Keratinocyte (primary cell): ENCODE measurements at places on chromosomes 16 and 17. TPM values are rescaled to one million over a fixed set of nuclear protein-coding genes. Genes with fewer than 3 reads are reported as not detected.
A peak's percentile ranks its signal among the peaks of the same experiment; 100 is the strongest.

Gene ZFP90
- 11.3 to 16.9 TPM (median 15.3 TPM) in 3 replicates for polyA plus RNA-seq

Gene TM4SF5
- polyA plus RNA-seq: not detected in 3 replicates

DNA sequence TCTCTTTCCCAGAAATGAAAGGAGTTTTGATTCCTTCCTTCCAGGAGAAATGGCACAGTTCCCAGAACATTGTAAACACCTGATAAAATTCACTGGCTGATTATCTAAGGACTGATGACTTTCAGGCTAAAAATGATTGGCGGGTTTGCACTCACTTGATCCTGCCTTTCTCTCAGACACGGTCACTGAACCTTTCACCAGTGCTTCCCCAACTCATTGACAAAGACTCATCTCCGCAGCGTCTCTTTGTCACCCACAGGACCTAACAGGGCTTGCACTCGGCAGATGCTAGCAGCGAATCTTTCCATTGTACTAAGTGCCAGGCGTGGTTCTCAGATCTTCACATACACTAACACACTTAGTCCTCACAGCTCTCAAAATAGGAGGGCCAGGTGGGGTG is 7.3 kb upstream of the DHRS7C start:
- no peaks in the 10 kb centered on the region for H3K27me3 ChIP-seq
- H3K36me3 ChIP-seq: no peaks in the 10 kb centered on the region
- H3K4me3 ChIP-seq: no peak overlapping the region

DNA sequence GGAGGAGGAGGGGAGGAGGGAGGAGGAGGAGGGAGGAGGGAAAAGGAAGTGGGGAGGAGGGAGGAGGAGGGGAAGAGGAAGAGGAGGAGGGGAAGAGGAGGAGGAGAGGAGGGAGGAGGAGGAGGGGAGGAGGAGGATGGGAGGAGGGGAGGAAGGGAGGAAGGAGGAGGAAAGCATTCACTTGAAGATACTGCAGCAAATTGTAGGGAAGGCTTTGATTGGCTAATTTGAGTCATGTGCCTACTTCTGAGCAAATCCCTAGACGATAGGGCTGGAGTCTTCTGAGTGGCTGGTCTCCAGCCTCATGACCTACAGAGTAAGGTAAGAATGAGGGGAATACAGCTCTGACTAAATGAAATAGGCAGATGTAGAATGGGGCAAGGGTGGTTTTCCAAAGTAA is 783.2 kb upstream of the RBFOX1 start:
- no peaks in the 10 kb centered on the region for H3K27me3 ChIP-seq
- H3K36me3 ChIP-seq: no peaks in the 10 kb centered on the region
- no peaks in the 10 kb centered on the region for H3K4me1 ChIP-seq

GRCh38 chr17:79024901-79025737 is 1.1 kb downstream of the C1QTNF1 start:
- H3K27ac ChIP-seq: peak overlapping the region; percentile 22
- peaks cover 3% of the 10 kb centered on the region for H3K27me3 ChIP-seq

DNA sequence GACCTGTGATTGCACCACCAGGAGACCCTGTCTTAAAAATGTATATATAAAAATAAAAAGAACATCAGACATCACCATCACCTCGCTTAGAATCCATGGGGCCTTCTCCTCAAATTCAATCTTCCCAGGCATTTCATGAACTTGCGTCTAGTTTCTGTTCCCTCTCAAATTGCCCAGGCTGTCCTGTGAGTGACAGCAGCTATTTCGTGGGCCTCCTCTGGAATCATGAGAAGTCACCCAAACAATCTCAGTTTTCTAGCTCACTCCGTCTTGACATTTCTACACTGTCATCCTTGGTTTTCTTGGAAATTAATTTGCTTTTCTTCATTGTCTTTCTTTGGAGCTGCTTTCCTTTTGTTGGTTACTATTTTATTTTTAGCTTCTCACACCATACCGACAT is 7.3 kb downstream of the SLC52A1 start:
- H3K4me1 ChIP-seq: peaks cover 7% of the 10 kb centered on the region
- no peak overlapping the region for H3K27ac ChIP-seq
- no peaks in the 10 kb centered on the region for H3K27me3 ChIP-seq
- no peak overlapping the region for H3K4me3 ChIP-seq
- no peaks in the 10 kb centered on the region for H3K36me3 ChIP-seq
- no peak for DNase-seq

DNA sequence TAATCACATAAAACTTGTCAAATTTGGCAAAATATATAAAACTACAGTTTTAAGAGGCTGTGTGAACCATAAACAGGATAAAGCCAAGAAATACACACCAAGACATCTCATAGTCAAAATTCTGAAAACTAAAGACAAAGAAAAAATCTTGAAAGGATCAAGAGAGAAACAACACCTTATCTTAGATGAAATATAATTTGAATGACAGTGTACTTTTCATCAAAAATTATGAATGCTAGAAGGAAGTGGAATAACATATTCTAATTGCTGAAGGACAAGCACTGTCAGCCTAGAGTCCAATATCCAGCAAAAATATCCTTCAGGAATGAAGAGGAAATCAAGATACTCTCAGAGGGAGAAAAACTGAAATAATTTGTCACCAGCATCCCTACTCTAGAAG is 37.2 kb downstream of the PIK3R5 start:
- H3K36me3 ChIP-seq: no peaks in the 10 kb centered on the region
- H3K4me1 ChIP-seq: no peaks in the 10 kb centered on the region
- H3K27ac ChIP-seq: no peak overlapping the region
- no peak overlapping the region for H3K4me3 ChIP-seq
- H3K27me3 ChIP-seq: no peaks in the 10 kb centered on the region
- DNase-seq: no peak

DNA sequence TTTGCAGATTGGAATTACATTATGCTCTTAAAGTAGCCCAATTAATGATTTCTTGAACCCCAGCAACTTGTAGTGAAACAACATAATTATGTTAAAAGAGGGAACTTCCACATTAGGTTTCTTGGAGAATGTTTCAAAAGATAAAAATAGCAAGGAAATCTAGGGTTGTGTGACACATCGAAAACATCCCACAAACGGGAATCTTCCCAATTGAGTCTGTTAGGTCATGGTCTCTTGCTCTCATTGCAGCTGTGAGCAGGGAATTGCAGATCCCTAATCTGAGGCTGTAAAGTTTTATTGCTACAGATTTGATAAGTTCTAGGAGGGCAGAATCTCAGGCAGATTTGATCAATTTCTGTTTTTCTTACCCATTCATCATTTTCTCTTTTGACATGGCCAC is 6.7 kb upstream of the LPO start:
- no peaks in the 10 kb centered on the region for H3K36me3 ChIP-seq
- H3K27me3 ChIP-seq: no peaks in the 10 kb centered on the region
- no peak for DNase-seq
- no peak overlapping the region for H3K27ac ChIP-seq
- no peaks in the 10 kb centered on the region for H3K4me1 ChIP-seq
- H3K4me3 ChIP-seq: no peak overlapping the region

DNA sequence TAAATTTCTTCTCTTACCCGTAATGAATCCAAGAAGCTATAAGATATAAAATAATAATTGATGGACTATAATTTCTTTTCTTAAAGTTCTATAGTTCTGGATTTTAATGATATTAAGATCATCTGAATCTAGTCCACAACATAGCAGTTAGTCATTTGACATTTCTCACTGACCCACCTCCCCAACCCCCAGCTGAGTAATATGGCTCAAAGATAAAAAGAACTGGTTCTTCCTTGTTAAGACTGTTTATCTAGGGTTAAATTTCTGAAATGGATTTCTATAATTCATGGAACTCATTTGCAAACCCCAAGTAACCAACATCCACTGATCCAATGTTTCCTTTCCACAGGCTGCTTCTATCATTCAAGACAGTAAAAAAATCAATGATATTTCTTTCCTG is 133.9 kb upstream of the SOX9 start:
- no peak for DNase-seq
- no peak overlapping the region for H3K4me3 ChIP-seq
- H3K27ac ChIP-seq: no peak overlapping the region
- H3K4me1 ChIP-seq: peaks cover 41% of the 10 kb centered on the region
- H3K36me3 ChIP-seq: no peaks in the 10 kb centered on the region

DNA sequence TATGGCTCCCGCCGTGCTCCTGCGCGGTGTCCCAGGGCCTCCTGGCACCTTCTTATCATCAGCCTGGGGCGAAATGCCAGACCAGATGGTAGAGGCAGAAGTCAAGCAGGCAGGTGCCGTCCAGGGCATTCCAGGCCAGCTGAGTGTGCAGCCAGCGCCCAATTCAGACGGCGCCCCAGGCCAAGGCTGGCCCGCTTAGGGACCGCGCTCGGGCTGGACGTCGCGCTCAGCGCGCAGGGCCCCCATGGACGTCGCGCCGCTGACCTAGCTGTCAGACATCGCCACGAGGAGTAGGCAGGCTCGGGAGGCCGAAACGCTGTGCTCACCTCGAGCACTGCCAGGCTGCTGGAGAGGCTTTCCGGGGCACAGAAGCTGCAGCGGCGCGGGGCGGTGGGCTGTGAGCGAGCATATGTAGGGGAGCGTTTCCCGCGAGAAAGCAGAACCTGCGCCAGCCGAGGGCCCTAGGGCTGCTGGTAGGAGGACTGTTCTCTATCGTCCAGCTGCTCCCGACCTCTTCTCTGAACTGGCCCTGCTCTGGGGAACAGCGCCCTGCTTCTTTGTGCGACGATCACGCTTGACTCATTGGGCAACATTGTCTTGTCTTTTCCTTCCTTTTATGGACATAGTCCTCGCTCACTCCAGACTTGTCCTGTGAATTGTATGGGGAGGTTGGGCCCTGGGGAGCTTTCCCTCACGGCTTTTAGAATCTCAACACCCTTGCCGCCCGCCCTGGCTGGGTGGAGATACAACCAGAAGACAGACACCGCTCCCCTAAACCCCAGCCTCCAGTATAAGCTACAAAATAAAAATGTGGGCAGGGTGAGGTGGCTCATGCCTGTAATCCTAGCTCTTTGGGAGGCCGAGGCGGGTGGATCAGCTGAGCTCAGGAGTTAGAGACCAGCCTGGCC is 8.4 kb upstream of the CA4 start:
- no peaks in the 10 kb centered on the region for H3K36me3 ChIP-seq
- no peak overlapping the region for H3K27ac ChIP-seq
- no peak for DNase-seq
- H3K4me1 ChIP-seq: peaks cover 16% of the 10 kb centered on the region
- peaks cover 62% of the 10 kb centered on the region for H3K27me3 ChIP-seq
- H3K4me3 ChIP-seq: no peak overlapping the region

GRCh38 chr16:76183647-76184046 is 93.6 kb upstream of the CNTNAP4 start:
- H3K27me3 ChIP-seq: no peaks in the 10 kb centered on the region
- no peaks in the 10 kb centered on the region for H3K4me1 ChIP-seq
- DNase-seq: no peak
- no peak overlapping the region for H3K27ac ChIP-seq
- H3K36me3 ChIP-seq: no peaks in the 10 kb centered on the region
- no peak overlapping the region for H3K4me3 ChIP-seq

DNA sequence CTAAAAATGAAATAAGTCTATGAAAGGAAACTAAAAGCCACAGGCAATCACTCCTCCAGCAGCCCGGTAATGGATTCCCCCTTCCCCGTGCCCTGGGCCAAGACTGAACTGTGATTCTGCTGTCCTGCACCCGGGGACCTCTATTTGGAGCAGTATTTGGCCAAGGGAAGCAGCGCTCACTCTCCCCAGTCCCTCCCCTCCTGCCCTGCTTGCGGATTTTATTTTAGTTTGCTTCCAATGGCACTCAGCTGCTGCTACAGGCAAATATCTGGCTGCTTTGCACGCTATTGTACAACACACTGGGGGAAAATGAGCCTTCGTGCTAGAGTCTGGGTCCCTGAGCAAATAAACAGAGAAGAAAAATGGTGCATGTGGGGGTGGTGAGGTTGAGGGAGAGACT is 975.7 kb upstream of the RBFOX1 start:
- no peaks in the 10 kb centered on the region for H3K36me3 ChIP-seq
- H3K27ac ChIP-seq: no peak overlapping the region
- no peak for DNase-seq
- no peak overlapping the region for H3K4me3 ChIP-seq
- H3K4me1 ChIP-seq: no peaks in the 10 kb centered on the region

GRCh38 chr17:4477255-4477791 is 21.4 kb upstream of the SPNS2 start:
- no peak for DNase-seq
- H3K27me3 ChIP-seq: no peaks in the 10 kb centered on the region
- peaks cover 13% of the 10 kb centered on the region for H3K4me1 ChIP-seq
- no peak overlapping the region for H3K27ac ChIP-seq
- no peak overlapping the region for H3K4me3 ChIP-seq
- no peaks in the 10 kb centered on the region for H3K36me3 ChIP-seq

DNA sequence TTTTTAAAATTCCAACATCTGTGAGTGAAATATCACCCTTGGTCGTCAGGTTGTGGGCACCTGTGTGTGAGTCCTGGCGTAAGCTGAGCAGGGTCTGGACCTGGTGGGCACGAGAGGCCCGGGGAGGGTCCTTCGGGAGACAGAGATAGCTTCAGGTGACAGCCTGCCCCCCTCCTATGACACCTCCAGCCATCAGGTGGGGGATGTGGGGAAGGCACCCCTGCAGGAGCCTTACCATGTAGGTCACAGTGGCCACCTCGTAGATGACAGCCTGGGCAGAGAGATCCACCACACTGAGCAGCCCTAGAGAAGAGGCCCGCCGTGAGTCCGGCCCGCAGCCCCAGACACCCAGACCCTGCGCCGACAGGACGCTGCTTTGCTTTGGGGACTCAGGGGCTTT is 11.2 kb downstream of the SLC47A2 start:
- H3K27ac ChIP-seq: no peak overlapping the region
- no peak for DNase-seq
- H3K4me1 ChIP-seq: peaks cover 14% of the 10 kb centered on the region

- DNase-seq: no peak
- no peak overlapping the region for H3K4me3 ChIP-seq
- H3K27me3 ChIP-seq: no peaks in the 10 kb centered on the region
- peaks cover 6% of the 10 kb centered on the region for H3K4me1 ChIP-seq
- H3K27ac ChIP-seq: no peak overlapping the region
- H3K36me3 ChIP-seq: no peaks in the 10 kb centered on the region
Measured at GRCh38 chr17:80119271-80119791, 17.9 kb downstream of the GAA start.

DNA sequence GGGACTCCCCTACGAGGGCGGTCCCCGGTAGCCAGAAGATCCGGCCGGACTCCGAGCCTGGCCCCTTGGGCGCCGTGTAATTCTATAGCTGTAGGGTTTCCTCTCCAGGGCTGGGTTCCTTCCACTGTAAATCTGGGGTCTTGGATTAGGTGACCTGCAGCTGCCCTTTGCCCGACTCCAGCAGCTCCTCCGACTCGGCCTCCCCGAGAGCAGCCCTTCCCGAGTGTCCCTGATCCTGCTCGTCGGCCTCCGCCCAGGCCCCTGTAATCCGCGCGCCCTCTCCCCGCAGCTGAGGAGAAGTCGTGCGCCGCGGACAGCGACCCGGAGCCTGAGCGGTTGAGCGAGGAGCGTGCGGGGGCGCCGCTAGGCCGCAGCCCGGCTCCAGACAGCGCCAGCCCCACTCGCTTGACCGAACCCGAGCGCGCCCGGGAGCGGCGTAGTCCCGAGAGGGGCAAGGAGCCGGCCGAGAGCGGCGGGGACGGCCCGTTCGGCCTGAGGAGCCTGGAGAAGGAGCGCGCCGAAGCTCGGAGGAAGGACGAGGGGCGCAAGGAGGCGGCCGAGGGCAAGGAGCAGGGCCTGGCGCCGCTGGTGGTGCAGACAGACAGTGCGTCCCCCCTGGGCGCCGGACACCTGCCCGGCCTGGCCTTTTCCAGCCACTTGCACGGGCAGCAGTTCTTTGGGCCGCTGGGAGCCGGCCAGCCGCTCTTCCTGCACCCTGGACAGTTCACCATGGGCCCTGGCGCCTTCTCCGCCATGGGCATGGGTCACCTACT is 5.5 kb downstream of the TBX2 start:
- H3K36me3 ChIP-seq: no peaks in the 10 kb centered on the region
- peaks cover 81% of the 10 kb centered on the region for H3K27me3 ChIP-seq
- H3K4me1 ChIP-seq: peaks cover 11% of the 10 kb centered on the region
- no peak for DNase-seq
- H3K27ac ChIP-seq: no peak overlapping the region
